Choroid plexus epithelial cell (primary cell): ENCODE measurements at places on chromosomes 1 and 21.

DNA sequence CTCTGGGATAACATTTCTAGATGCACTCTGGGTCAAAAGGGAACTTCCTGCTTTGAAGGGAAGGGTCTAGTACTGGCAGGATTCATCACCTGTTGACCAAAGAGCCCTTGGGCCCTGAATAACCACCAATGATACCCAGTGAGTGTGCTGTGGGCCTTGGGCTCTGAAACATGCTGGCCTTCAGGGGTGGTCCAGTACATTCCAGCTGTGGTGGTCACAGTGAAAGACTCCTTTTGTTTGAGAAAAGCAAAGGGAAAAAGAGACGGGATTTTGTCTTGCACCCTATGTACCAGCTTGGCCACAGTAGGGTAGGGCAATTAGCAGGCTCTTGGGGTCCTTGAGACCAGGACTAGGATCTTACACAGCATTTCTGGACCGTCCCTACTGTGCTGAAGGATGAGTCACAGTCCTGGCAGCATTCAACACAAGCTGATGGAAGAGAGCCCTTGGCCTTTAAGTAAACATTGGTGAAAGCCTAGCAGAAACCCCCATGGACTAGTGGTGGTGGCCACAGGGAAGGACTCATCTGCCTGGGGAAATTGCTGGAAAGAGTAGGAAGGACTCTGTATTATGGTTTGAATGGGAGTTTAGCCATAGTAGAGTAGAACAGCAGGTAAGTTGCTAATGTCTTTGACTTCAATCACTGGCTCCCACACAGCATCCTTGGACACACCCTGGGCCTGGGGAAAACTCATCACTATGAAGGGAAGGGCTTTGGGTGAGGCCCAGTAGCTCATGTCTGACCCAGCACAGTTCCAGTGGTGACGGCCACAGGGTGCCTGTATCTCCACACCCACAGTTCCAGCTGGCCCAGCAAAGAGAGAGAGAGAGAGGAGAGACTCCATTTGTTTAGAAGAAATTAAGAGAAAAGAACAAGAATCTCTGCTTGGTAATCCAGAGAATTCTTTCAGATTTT, 87.5 kb downstream of the COL24A1 start:
- DNase-seq = peak; percentile 42

DNA sequence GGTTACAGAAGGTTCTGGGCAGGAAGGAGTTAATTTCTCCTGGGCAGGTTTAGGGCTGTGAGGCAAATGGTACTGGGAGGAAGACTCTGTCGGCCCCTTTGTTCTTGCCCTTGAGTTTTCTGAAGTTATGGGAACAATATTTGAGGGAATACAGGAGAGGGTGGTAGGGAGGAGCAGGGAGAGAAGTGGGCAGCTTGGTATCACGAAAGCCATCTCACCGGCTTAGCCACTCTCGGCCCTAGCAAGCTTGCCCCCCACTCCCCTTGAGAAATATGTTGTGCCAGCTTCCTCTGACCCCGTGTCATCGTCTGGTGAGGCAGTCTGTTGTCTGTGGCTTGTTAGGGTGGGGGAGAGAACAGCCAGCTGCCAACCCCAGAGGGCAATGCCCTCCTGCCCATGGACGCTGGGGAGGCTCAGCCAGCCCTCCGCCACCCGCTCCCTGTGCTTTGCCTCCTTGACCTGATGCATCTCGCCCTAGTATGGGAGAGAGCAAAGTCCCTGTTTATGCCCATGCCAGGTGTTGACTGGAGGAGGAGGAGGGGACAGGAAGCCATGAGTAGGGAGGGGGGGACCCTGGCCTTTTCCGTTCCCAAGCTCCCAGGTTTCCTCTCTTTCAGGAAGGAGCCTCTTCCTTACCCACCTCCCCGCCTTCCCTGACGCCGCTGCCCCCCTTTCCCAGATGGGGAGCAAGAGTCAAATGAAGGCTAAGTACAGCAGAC, 1.2 kb downstream of the EFNA1 start:
- no peak for DNase-seq

DNA sequence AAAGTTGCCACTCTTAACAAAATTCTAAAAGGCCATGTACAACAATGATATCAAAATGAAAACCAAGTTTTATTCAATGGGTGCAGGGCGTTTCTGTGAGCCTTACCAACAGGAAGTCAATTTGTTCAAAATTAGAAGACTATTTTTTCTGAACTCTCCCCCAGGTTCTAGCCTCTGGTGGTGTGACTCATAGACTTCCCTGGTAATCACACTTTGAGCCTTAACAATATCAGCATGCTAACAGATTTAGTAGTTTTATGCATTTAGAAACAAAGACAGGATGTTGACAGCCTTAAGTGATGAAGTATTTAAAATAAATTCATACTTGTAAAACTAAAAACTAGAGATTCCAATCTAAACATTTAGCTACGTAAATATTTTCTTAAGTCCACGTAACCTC, 88.4 kb downstream of the LRRC8C start:
- peak; percentile 75 for DNase-seq

DNA sequence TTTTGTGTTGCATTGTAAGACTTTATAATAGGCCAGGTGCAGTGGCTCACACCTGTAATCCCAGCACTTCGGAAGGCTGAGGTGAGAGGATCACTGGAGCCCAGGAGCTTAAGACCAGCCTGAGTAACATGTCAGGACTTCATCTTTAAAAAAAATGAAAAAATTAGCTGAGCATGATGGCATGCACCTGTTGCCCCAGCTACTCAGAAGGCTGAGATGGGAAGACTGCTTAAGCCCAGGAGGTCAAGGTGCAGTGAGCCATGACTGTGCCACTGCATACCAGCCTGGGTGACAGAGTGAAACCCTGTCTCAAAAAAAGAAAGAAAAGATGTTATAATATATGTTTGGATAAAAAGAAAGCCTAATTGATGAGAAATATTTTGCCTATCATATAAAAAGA, 34.9 kb downstream of the HMCN1 start:
- no peak for DNase-seq

GRCh38 chr1:156892190-156893047, 1.1 kb upstream of the PEAR1 start:
- DNase-seq = peak; percentile 92

GRCh38 chr1:202564958-202565495, 145.2 kb downstream of the SYT2 start:
- DNase-seq = no peak

DNA sequence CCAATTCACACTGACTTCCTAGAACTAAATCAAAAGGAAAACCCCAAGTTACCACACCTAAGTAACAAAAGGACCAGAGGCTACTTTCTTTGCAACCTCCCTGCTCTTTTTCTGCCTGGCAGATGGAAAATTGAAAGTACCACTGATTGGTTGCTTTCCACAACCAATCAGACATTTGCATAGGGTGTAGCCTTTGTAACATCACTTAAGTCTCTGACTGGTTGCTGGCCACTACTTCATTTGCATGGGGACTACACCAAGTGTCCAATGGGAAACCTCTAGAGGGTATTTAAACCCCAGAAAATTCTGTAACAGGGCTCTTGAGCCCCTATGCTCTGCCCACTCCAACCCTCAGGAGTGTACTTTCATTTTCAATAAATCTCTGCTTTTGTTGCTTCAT, 365.0 kb downstream of the LTN1 start:
- peak; percentile 29 for DNase-seq

DNA sequence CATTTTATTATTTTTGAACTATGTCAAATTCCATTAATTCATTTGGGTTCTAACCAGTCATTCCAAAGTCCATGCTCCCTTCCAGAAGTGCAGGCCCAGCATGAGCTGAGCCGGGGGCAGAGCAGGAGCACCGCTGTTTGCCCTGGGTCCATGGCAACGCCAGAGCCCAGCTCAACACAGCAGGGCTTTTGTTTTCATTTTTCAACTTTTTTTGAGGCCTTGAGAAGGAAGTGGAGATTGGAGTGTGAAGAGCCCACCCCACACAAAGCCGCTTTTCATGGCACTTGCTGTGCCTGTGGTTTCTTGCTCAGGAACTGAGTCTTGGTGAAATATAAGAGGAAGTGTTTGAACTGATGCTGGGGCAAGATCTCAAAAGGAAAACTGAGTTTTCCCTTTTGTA, 13.2 kb upstream of the PRMT2 start:
- DNase-seq = peak; percentile 90

GRCh38 chr1:218904416-218904815, 269.3 kb upstream of the LYPLAL1 start:
- DNase-seq = no peak

- DNase-seq = no peak
Measured at GRCh38 chr1:151504252-151504651, 6.9 kb upstream of the CGN start.

- DNase-seq = peak; percentile 89
Measured at GRCh38 chr1:58773406-58773840, 10.4 kb downstream of the JUN start.

- DNase-seq = no peak
Measured at GRCh38 chr1:96367791-96368190, 353.8 kb upstream of the PTBP2 start.

- no peak for DNase-seq
Measured at GRCh38 chr1:16191916-16192546, 20.4 kb downstream of the ARHGEF19 start.

GRCh38 chr1:1407636-1408318, 684 bp upstream of the MRPL20 start:
- DNase-seq = peak; percentile 72

DNA sequence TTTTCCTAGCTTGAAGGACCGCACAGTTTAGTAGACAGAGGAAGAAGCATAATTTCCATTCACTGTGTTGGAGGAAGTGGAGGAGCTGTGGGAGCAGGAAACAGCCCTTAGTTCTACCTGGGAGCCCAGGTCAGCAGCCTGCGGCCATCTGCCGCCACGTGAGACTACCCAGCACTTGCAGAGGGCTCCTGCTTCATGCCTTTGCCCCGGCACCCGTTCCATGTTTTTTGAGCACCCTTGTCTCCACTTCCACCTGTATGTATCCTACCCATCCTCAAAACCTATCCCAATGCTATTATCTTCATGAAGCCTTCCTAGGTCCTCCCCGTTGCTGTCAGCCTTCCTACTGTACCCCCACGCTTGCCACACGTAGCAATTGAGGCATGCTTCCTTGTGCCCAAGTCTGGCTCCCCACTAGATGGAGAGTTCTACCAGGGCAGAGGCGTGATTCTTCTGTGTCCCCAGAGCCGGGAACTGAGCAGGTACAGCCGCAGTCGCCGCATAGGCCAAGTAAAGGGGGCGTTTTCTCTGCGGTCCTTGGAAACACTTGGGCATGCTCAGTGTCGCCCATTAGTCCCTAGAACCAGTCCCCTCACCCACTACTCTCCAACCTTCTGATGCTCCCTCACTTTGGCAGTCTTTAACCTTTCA, 1.9 kb downstream of the SLC6A9 start:
- no peak for DNase-seq

DNA sequence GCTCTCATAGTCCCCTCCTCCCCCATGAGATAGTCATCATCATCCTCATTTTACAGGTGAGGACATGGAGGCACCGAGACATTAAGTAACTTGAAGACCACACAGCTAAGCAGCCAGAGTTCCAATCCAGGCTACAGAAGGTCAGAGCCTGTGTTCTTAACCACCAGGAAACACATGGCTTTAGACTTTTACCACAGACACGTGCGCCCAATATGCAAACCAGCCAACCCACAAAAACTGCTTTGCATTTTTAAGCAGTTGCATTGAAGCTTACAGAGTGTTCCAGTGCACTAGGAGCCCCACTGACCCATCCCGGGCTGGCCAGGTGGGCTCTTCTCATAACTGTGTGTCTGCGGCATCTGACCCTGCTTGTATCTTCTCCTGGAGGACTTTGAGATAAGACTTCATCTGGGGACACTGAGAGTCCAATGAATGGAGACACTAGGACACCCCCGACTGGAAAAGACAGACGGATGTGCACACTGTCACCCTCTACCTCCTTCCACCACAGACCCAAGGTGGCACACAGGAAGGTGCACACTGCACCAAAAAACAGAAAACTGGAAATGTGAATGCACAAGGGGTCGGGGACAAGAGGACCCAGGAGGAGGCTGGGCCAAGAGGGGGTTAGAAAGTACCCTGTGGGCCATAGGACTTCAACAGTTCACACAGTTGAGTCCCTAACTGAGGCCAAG, 56.4 kb downstream of the ETS2 start:
- DNase-seq = peak; percentile 18

DNA sequence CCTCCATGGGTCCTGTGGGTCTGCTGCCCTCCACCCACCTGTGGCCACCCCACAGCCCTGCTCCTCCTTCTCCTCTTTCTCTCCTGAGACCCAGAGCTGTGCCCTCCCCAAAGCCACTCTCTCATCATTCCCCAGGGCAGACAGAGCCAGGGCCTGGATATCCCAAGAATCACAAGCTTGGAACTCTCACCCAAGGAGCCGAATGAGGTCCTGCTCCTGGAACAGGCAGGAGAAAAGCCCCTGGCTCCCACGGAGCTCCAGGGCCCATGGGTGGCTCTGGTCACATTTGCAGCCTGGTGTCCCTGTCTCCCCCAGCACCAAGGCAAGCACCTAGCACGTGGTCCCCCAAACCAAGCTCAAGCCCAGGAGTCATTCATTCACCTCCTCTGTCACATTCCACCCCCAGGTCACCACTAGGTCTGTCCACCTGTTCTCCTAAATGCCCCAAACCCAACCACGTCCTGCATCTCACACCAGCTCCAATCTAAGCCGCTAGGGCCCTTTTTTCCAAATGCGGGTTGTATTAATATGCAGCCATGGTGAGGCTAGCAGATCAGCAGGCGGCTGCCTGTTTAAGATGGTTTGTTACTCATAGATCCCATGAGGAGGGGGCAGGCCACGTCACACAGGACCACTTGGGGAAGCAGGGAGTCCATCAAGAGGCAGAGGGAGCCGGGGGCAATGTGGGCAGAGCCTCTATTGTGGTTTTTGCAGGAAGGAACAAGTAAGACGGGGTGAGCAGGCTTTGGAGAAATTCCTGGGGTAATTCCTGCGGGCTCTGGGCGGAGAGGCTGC, 215.5 kb upstream of the VAMP3 start:
- DNase-seq = no peak

DNA sequence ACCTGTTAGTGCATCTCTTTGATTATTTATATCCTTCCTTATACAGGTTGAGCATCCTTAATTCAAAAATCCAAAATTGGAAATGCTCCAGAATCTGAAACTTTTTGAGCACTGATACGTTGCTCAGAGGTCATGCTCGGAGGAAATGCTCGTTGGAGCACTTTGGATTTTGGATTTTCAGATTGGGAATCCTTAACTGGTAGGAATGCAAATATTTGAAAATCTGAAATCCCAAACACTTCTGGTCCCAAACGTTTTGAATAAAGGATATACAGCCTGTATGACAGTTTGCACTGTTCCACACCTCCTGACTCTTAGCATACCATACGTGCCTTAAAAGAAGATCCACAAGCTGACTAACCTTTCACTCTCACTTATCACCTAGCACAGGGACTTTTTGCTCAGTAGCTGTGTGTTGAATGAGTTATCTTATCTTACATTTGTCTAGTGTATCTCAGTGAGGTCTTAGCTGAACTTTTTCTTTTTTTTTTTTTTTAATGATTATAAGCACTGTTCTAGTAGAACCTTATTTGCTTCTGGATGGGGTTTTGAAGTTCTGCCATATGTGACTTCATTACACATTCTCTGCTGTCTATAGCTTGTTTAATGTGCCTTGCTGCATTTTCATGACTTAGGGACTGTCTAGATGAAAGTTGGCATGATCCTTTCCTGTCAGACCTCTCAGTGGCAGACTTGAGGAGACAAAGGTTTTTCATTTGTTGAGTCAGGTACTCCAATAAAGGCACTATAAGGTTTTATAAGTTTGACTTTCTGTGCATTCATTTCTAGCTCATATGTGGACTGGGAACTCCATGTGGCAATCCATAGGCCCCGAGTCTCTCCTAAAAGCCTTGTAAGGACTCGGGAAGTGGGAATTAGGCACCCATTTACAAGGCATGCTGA, 21.6 kb downstream of the PTGFRN start:
- no peak for DNase-seq

GRCh38 chr1:206415942-206416341, 54.3 kb upstream of the IKBKE start:
- DNase-seq = no peak
